HL-60 (cell line): ENCODE measurements at places on chromosomes 7 and 10.

- DNase-seq, result peak; percentile 80
Observed at GRCh38 chr7:134602881-134603451, 43.7 kb upstream of the BPGM start.

DNA sequence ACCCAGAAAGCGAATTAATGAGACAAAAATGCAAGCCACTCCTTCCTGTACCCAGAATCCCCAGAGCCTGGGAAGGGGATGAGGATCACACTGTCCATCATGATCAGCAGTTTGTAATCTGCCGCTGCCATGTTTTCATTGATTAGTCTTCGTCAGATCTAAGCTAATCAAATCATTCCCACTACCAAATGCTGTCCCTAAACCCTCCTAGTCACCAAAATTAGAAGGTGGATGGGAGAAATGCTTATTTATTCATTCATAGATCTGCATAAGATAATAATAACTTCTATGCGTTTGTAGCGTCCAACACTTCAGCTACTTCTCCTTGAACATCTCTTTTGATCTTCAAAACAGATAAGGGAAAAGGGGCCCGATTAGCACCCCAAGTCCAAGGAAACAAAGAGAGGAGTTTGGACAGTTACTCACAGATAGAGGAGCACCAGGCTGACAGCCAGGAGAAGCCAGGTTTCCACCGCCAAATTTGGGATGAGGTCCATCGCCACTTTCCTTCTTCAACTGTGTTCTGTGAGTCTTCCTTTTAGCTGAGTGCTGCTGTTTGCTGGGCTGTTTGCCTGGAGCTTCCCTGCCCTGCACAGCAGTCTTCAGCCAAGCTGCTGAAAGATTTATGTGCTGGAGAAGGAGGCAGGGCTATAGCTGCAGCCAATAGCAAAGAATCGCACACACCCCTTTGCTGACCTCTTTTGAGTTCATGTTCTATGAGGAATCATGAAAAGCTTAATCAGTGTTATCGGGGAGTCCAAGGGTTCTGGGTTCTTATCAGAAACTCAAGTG is at the start of gene CYP3A5:
TSS of gene CYP3A5 (minus strand) at position 597 of the 792 bp plus-strand sequence. CDS start at position 497, 100 bp downstream.
- DNase-seq, result no peak

GRCh38 chr7:22108151-22108845 is 162.6 kb upstream of the CDCA7L start:
- DNase-seq, result no peak

GRCh38 chr10:129854796-129855705 is 109.0 kb downstream of the EBF3 start:
- no peak for DNase-seq

DNA sequence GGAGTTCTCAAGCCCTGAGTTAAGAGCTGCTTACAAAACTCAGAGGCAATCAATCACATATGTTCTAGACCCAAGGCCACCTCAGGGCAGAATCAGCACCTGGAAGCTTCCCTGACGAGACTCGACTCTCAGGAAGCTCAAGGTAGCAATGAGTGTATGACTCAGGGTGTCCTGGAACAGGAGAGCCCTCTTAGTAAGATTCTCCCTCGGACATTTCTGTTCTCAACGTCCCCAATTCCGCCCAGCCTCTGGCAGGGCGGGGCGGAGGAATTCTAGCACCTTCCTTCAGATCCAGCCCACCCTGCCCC is 39.6 kb upstream of the PROSER2 start:
- DNase-seq, result no peak
